CD4-positive, alpha-beta T cell treated with Interleukin-6 for 4 hours (primary cell): ENCODE measurements at places on chromosomes 5 and 9.

GRCh38 chr5:141617128-141617527 is 1.7 kb downstream of the DIAPH1 start:
- DNase-seq, result no peak

DNA sequence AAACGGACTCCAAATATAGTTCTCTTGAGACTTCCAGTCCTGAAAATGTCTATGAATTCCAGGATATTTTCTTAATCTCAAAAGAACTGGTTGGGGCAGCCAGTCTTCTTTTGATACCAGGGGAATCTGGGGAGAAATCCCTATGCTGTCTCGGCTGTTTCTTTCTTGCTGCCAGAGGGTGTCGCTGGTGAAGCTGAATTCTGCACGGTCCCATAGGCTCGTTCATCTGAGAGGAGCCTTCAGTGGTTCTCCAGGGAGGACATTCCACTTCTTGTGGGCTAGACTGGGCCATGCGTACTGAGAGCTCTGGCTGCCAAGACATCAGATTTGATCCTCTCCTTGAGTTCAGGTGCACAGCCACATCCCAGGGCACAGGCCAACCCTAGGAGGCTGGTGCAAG is 155.0 kb upstream of the CLINT1 start:
- DNase-seq, result no peak

DNA sequence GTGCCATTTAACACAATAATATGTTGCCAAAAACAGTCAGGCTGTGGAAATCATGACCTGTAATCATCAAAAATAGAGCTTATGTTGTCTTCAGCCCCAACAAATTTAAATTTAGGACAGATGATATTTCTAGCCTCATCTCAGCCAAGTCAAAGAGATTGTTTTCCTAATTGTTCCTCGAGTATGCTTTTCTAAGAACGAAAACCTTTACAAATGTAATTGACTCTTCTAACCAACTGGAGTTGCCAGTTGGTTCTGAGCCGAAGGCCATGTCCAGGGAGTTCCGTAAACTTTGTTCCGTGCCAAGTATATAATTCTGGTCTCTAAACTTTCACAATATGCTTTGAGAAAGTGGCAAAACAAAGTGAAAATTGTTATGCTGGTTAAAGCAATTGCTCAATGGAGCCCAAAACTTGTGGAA is 160.8 kb downstream of the CEMIP2 start:
- no peak for DNase-seq

DNA sequence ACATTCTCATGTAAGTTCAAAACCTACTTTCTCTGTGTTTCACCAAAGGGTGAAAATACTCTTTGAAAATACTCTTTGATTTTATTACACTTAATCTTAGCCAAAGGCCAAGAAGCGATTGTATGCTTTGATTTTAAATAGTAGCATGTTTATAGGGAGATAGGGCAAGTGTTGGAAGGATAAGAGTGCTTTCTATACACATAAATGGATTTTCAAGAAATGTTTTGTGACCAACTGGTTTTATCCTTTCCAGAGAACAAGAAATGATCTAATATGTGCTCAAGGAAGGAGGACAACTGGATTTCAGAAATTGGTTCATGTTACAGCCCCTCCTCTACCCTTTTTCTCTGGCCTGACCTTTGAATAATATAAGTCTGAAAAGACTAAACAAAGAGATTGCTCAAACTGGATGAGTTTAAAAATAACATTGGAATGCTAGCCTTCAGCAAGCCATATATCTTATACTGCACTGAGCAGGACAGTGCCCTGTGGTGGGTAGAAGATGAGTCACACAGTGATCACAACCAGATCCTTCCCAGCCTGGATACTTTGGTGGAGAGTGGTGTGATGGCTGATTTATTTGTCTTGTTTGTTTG is 13.1 kb downstream of the PALM2AKAP2 start:
- DNase-seq, result no peak

GRCh38 chr9:117809751-117810150 is 105.5 kb downstream of the TLR4 start:
- DNase-seq, result no peak

DNA sequence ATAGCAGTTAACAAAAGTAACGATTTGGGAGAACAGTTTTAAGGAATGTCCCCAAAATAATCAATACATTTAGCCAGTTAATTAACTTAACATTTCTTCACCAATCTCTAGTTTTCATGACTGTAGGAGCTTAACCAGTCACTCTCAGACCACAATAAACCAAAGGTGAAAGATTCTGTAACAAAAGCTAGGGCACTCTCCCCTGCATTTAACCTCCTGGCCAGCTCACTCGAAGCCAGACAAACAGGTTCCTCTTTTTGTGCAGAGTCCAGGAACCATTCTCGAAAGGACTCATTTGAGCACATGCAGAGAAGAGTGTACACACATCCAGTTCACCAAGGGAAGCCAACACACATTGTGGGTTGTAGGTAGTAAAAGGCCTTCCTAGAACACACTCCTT is 6.5 kb downstream of the IL7R start:
- DNase-seq, result peak; percentile 27

DNA sequence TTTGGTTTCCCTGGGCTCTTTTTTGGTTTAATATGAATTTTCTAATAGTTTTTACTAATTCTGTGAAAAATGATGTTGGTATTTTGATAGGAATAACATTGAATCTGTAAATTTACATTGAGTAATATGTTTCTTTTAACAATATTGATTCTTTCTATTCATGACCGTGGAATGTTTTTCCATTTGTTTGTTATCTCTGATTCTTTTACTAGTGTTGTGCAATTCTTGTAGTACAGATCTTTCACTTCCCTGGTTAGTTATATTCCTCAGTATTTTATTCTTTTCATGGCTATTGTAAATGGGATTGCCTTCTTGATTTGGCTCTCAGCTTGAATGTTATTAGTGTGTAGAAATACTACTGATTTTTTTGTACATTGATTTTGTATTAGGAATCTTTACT is 137.9 kb downstream of the PRR16 start:
- DNase-seq, result no peak

DNA sequence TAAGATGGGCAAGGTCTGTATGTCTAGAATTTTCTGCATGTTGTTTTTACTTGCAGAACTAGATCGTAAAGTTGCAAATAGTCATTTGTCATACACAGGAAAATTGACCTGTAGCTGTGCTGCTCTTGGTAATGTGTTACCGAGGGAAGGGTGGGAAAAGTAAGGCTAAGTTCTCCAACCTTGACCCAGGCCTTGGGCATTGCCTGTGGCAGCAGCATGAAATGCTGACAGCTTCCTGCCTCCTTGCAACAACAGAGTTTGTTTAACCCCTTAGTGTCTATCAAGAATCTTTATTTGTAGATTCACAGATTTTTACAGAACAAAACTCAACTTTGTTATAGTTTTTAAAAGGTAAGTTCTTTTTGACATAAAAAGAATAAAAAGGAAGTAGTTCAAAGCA is 48.3 kb downstream of the ERCC6L2 start:
- DNase-seq, result no peak

GRCh38 chr5:83488821-83489220 is 17.3 kb downstream of the VCAN start:
- no peak for DNase-seq

DNA sequence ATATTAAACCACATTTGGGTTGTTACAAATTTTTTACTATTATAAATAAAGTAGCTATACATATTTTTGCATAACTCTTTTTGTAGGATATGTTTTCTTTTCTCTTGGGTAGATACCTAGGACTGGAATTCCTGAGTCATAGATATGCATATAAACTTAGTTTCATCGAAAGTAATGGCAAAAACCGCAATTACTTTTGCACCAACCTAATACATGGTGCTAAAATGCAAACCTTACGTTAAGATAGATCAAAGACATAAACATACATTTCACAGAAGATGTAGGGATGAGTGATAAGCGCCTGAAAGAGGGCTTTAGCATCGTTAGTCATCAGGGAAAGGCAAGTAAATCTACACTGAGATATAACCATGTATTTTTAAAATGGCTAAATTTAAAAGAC is 178.4 kb upstream of the EFNA5 start:
- no peak for DNase-seq

GRCh38 chr5:13992795-13993194 is 48.3 kb upstream of the DNAH5 start:
- no peak for DNase-seq

DNA sequence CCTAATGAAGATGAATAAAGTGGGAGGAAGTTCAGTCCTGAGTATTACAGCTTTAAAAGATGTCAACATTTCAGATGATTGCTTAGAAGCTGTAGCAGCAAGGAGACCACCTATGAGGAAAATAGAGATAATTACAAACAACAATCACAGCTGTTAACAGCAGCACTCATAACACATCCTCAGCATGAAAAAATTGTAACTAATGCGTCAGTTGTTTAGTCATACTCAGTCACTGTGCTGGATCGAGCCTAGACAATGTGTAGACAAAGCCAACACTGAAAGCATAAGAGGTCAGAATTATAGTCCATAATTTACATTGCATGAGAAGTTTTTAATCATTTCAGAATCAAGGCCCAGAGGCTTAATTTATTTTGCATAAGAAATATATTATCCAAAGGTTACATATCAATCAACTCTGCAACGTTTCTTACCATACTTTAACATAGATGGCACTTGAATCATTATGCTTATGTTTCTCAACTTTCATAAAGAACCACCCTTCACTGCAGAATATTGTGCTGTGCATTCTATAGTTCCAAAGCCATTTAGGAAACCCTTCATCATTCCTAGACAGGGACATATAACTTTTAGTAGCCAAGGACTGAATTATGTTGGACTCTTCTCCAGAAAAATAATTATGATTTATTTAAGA is 60.2 kb upstream of the HAPLN1 start:
- DNase-seq, result no peak

GRCh38 chr5:157271740-157272271 is 5.9 kb downstream of the CYFIP2 start:
- peak; percentile 87 for DNase-seq

- no peak for DNase-seq
These were observed 169.8 kb upstream of the FREM1 start for GRCh38 chr9:15079989-15080388.

GRCh38 chr9:131349881-131350563 is 43.9 kb upstream of the PRRC2B start:
- DNase-seq, result peak; percentile 92

DNA sequence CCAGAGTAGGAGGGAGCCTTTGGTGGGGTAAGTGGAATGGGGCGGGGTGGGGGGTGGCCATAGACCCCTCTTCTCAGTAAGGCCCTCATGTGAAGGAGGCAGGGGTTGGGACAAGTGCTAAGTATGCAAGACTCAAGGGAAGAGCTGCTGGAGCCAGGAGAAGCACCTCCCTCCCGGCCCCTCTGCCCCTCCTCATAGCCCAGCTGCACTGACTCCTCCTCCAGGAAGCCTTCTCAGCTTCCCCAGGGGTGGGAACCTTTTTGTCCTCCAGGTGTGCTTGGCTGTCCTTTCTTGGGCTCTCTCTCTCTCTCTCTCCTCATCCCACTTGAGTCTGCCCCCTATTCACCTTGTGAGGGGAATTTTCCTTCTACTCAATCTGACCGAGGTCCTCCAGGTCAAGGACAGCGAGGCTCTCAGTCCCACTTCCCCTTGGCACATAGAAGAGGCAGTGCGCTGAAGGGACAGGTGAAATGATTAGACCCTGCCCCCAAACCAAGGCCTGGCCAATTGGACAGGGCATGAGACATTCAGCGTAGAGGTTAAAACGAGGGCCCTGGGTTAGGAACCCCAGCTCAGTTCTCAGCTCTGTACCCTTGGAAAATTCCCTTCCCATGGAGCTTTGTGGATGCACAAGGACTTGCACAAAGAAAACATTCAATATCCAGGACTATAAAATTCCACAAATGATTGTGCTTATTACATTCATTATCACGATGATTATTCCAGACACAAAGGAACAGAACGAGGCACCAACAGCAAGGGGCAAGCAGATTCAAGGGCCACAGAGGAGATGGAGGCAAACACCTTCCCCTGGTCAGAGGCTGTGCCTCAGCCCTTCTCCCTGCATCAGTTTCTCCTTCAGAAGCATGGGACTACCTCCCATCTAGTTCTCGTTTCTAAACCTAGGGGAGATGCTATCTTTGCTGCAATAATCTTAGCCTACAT is 45.6 kb upstream of the IL17B start:
- DNase-seq, result no peak

GRCh38 chr9:37096628-37097027 is 23.7 kb upstream of the ZCCHC7 start:
- no peak for DNase-seq

GRCh38 chr5:85159395-85159794 is 774.7 kb upstream of the EDIL3 start:
- DNase-seq, result no peak

DNA sequence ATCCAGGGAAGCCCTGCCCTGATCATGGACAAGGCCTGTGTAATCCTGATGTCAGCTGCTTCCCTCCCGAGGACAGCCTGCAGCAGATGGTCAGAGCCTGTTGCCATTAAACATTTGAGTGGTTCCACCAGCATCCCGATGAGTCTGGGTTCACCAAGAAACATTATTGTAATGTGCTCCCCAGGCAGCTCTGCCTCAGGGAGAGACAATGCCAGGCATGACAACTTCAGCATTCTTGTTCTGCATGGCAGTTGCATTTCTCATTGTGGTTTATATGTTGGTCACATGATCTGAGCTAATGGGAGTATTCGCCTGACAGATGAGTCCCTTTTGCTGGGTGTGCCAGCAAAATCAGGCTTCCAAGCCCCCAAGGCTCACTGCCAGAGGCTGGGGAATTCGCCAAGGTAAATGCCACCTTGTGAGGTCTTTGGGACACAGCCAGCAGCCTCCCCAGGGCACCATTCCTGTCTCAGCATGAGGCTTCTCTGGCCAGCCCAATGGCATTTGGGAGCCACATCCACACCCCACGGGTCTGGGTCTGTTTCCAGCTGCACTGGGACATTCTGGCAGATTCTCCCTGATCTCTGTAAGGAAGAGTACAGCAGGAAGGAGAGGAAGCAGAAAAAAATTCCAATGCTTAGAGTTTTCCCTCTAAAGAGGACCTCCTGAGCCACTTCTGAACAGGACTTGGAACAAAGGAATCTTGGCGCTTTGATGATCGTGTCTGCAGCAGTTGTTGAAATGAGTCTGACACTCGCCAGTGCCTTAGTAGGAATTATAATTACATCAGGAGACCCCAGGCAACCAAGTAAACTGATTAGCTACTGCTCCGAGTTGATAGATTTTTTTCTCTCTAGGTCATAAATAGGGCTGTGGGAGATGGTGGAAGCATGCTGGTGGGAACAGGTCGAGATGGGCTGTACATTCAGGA is 18.7 kb downstream of the KCNIP1 start:
- DNase-seq, result no peak

GRCh38 chr5:133063965-133064364 is 12.2 kb downstream of the HSPA4 start:
- no peak for DNase-seq

DNA sequence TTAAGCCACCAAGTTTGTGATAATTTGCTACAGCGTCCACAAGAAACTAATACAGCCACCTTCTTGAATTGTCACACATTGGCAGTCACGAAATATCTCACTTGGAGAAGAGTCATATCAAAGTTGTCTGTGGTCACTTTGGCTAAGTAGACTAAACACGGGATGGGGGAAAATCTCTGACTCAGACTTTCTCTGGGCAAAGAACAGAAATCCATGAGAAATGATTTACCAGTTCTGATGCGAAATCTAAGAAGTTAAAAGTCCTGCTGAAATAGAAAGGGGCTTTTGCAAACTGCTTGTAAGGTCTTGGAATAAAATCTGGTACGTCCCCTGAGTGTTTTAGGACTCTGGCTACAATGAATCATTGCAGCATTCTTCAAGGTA is 158.4 kb downstream of the COL23A1 start:
- no peak for DNase-seq

GRCh38 chr5:103561685-103562452 is 720 bp downstream of the NUDT12 start:
- DNase-seq, result peak; percentile 6
